ENCODE measurements at places on chromosomes 5 and 9. TPM values are rescaled to one million over a fixed set of nuclear protein-coding genes. Genes with fewer than 3 reads are reported as not detected.

CNTFR gene
- total RNA-seq: 13.0 TPM

NPR3 gene
- 3.5 TPM for total RNA-seq

FOXD4L3 gene
- not detected for total RNA-seq

- no peak for DNase-seq
Observed at GRCh38 chr9:34570376-34570775, 19.1 kb downstream of the CNTFR start.

DNA sequence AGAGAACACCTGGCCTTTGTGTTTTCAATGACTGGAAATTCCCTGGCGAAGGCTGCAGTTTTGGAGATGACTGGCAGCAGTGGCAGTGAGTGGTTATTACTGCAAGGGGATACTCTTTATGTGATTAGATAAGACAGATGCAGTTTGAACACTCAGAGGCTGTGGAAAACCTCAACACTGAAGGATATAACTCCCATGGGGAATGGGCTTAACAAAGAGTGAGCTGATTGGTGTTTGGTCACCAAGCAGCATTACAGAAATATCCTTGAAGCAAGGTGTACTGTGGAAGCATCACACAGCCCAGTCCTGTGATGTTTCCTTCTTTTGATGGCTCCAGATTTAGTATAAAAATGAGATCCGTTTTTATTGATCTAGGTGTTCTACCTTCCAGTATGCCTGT lies 490.7 kb upstream of the PTPRD start:
- no peak for DNase-seq

DNA sequence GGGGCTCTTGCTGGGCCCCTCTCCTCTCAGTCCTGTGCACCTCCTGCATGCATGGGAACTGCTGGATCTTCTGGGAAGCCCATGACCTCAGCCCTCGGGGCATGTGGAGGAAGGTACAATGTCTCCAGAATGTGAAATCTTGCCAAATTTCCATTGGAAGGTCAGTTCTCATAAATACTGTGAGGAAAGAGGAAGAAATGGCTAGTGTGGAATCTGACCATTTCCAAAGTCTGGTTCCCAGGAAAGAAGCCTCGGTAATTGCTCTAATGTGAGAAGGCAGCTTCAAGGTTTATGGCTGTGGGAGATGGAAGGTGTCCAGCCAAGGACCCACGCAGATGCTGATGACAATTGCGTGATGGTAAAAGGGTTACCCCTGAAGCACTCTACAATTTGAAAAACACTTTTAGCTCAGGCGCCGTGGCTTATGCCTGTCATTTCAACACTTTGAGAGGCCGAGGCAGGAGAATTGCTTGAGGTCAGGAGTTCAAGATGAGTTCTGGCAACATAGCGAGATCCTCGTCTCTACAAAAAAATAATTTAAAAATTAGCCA lies 8.1 kb upstream of the IL17B start:
- no peak for DNase-seq

DNA sequence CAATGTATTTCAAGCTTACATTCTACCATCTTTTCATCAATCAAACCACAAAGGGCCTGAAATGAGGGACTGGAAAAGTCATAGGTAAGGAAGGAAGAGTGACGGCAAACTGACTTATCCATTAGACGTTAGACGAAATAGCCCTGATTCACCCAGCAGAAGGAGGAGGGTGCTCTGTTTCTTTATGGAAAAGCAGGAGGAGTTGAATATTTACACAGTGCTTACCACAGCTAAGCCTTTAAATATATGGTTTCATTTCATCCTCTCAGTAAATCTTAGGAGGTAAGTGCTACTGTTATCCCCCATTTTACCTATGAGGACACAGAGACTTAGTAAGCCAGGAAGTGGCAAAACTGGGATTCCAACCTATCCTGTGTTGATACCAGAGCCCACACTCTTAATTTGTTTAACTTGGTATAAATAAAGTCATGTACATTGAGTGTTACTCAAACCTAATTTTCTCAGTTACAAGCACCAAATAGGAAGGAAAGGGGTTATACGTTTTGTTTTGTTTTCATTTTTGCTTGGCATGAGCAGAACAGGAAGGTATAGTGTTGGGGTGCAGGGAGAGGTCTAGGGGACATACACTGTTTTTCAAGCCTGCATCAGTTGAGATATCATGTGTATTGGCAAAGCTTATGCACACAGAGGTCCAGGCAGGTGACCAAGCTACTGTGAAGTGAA lies 98.1 kb upstream of the IFNK start:
- no peak for DNase-seq

DNA sequence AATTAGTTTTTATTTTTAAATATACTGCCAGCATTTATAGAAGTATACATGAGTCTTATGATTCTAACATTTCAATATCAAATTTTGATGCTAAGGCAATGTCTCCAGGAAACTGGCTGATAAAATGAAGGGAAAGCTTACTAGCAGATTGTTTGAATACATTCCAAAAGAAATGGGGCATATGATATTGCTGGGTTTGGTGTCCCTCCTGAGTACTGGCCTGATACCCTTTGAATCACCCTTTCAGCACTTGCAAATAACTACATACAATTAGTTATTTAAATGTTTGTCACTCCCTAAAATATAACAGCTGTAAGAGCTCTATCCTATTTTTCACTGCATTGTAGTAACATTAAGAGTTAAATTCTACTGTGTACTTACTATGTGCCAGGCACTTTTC lies 360.8 kb downstream of the HCN1 start:
- DNase-seq: no peak

GRCh38 chr9:126049896-126050604 lies 276.6 kb upstream of the MVB12B start:
- DNase-seq: no peak

LECT2 gene
- 6.5 TPM for total RNA-seq

- no peak for DNase-seq
Observed at GRCh38 chr9:110472111-110472510, 107.4 kb downstream of the SVEP1 start.

GRCh38 chr9:73437758-73438157 lies 286.1 kb downstream of the ANXA1 start:
- DNase-seq: no peak

DNA sequence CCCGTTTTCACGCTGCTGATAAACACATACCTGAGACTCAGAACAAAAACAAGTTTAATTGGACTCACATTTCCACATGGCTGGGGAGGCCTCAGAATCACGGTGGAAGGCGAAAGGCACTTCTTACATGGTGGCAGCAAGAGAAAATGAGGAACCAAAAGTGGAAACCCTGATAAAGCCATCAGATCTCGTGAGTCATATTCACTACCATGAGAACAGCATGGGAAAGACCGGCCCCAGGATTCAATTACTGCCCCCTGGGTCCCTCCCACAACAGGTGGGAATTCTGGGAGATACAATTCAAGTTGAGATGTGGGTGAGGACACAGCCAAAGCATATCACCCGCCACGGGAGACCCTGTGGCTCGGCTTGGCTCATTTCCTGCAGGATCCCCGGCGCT lies 20.2 kb downstream of the EXD3 start:
- DNase-seq: no peak

- DNase-seq: no peak
Observed at GRCh38 chr5:32153723-32154122, 20.4 kb downstream of the GOLPH3 start.

GRCh38 chr5:59123595-59124561 lies 541.0 kb downstream of the RAB3C start:
- DNase-seq: no peak

ENHO gene
- total RNA-seq: 3.9 TPM

POLK gene
- 9.9 TPM for total RNA-seq

GRCh38 chr9:110877374-110877773 lies 160.9 kb downstream of the LPAR1 start:
- DNase-seq: no peak

PRDM9 gene
- total RNA-seq: 0.08 TPM

NSMF gene
- 23.0 TPM for total RNA-seq

GRCh38 chr5:169280286-169280685 lies 20.7 kb downstream of the SLIT3 start:
- no peak for DNase-seq

SPINK4 gene
- not detected for total RNA-seq

GRCh38 chr9:110157823-110158664 lies 49.9 kb downstream of the C9orf152 start:
- no peak for DNase-seq

GRCh38 chr9:113886933-113887332 lies 10.8 kb downstream of the ZNF618 start:
- DNase-seq: no peak

FBXO10 gene
- total RNA-seq: 3.4 TPM

- peak; percentile 57 for DNase-seq
Observed at GRCh38 chr5:5886812-5887486, 464.5 kb downstream of the ICE1 start.

Data from left lobe of liver (tissue), 2 donors.